Islet precursor cell (in vitro differentiated cells): ENCODE measurements at places on chromosomes 4 and X.

DNA sequence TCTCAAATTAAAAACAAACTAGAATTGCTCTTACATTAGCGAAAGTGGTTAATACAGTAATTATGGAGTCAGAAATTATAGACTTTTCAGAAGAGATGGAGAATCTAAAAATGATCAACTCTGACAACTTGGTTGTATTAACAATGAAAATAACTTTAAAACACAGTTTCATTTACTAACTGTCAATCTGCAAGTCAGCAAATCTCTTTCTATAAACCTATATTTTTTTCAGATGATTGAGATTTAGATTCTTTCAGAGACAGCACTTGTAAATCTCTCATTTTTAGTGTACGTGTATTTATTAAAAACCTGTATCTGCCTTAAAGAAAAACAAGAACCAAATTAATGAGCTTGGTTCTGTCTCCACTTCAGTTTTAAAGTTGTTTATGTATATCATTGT lies 311.4 kb downstream of the EPHA5 start:
- no peak for DNase-seq

GRCh38 chr4:90624781-90625180 lies 497.6 kb downstream of the CCSER1 start:
- DNase-seq = no peak

DNA sequence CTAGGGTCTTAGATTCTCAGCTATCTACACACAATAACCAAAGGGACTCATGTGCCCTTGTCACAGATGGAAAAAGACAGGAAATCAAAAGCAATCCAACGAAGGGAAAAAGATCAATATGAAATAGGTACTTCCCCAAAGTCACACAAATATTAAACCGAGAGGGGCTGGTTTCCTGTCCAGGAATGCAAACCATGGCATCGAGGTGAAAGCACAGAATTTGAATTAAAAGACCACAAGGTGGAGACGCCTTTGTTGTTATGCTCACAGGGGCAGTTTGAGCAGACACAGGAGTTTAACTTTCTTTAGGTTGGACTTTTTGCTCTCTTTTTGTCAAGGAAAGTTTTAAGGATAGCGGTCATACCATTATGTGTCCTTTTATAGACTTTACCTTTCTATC lies 14.3 kb downstream of the H2BW1 start:
- DNase-seq = no peak

- no peak for DNase-seq
These were observed 239.6 kb upstream of the FAM47A start for GRCh38 chrX:34371754-34372153.

GRCh38 chr4:98745366-98745765 lies 87.0 kb upstream of the TSPAN5 start:
- no peak for DNase-seq

DNA sequence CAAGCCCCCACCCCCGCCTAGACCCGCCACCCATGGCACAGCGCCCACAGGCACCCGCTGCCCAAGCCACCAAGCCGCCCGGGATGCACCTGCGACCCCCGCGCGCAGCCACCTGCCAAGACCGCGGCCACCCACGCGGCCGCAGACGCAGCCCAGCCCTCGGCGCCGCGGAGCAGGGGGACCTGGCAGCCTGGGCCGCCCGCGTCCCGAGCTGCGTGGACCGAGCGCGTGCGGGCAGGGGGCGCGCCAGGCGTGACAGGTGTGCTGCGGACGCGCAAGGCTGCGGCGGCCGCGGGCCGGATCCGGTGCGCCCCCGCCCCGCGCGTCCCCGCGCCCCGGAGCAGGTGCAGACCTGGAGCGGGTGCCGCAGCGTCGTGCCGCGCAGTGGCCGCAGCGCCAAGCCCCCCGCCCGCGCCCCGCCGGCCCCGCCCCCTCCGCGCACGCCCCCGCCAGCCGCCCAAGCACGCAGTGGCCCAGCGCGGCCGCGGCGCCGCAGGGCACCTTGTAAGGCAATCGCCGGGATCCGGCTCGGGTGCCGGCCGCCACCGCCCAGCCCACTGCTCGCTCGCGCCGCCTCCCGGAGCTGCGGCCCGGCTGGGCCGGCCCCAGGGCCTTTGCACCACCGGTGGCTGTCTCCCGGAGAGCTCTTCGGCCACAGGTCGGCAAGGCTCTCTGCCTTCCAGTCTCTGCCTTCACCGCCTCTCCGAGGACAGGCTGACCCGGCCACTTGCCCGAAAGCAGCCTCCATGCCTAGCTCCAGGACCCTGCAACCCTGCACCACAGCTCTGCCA lies at the start of gene PNCK:
PNCK (minus strand) TSS at position 386 of the 791 bp plus-strand sequence. CDS start 737 bp downstream, outside the sequence.
- DNase-seq = peak; percentile 57

GRCh38 chrX:118049713-118050112 lies 66.9 kb downstream of the KLHL13 start:
- no peak for DNase-seq

DNA sequence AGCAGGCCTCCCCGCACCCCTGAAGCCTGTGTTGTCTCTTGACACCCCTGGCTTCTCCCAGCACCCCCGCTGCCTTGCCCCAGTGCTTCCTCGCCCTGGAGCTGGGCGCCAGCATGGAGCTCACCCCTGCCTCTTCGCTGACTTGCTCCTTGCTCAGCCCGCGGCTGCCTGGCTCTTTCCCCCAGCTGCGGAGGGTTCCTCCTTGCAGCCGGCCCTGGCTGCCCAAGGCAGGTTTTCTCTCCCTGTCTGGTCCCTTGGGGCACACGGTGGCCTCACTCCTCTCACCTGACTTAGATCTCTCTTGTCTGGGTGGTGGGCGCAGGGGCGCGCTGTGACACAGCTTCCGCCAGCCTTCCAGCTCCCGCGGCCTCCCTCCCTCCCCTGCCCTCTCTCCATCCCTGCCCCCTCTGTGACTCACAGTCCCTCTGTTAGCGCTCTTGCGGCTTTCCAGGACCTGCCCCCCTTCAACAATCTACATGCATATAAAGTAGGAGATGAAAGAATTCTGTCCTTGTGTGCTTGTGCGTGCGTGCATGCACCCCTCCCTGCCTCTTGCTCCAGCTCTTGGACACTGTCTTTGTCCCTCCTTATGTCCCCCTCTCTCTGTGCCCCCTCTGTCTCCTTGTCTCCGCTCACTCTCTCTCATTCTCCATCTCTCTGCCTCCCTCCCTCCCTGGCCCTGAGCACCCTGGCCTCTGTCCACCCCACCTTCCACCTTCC lies 2.2 kb downstream of the PLXNB3 start:
- peak; percentile 75 for DNase-seq

GRCh38 chr4:106104276-106104675 lies 209.0 kb downstream of the NPNT start:
- DNase-seq = no peak

GRCh38 chr4:3235030-3235345 lies 14.0 kb upstream of the MSANTD1 start:
- no peak for DNase-seq
